Breast epithelium (tissue), 4 donors: ENCODE measurements at places on chromosomes 5 and 9. TPM values are rescaled to one million over a fixed set of nuclear protein-coding genes. Genes with fewer than 3 reads are reported as not detected.

GRCh38 chr9:132645306-132645705, 24.5 kb downstream of the DDX31 start:
- H3K27me3 ChIP-seq: no peaks in the 10 kb centered on the region
- H3K4me3 ChIP-seq: no peak overlapping the region
- no peak overlapping the region for H3K27ac ChIP-seq

LCN9 gene
- not detected for total RNA-seq

SPACA9 gene
- 2.9 TPM for total RNA-seq

GRCh38 chr5:68303754-68304420, 88.3 kb downstream of the PIK3R1 start:
- H3K4me3 ChIP-seq: no peak overlapping the region
- DNase-seq: no peak
- H3K36me3 ChIP-seq: no peaks in the 10 kb centered on the region
- H3K27ac ChIP-seq: peak overlapping the region; percentile 64
- H3K27me3 ChIP-seq: no peaks in the 10 kb centered on the region
- H3K4me1 ChIP-seq: no peaks in the 10 kb centered on the region

DOLPP1 gene
- total RNA-seq: 5.6 TPM

DNA sequence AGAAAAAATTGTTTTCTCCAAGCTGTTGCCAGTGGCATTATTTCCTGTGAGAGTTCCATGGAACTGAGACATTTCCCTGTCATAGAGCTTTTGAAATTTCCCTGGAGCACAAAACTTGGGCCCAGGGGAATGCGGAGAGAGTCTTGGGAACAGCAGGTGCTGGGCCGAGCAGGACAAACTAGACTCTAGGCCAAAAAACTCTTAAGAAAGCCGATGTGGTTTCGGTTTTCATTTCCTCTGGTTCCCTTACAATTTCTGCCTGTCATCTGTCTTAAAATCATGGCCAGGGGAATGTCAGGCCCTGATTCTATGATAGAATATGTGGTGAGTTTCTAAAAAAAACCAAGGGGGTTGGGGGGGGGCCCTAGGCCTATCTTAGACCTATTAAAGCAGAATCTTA, 4.6 kb downstream of the SLC35A4 start:
- H3K4me1 ChIP-seq: peaks cover 12% of the 10 kb centered on the region
- H3K27me3 ChIP-seq: no peaks in the 10 kb centered on the region
- peak overlapping the region; percentile 78 for H3K27ac ChIP-seq
- H3K36me3 ChIP-seq: no peaks in the 10 kb centered on the region
- no peak for DNase-seq

GRCh38 chr5:151740958-151741373, 17.5 kb downstream of the ATOX1 start:
- H3K4me1 ChIP-seq: no peaks in the 10 kb centered on the region
- H3K4me3 ChIP-seq: no peak overlapping the region
- no peak for DNase-seq
- H3K36me3 ChIP-seq: no peaks in the 10 kb centered on the region
- peak overlapping the region; percentile 12 for H3K27ac ChIP-seq

DNA sequence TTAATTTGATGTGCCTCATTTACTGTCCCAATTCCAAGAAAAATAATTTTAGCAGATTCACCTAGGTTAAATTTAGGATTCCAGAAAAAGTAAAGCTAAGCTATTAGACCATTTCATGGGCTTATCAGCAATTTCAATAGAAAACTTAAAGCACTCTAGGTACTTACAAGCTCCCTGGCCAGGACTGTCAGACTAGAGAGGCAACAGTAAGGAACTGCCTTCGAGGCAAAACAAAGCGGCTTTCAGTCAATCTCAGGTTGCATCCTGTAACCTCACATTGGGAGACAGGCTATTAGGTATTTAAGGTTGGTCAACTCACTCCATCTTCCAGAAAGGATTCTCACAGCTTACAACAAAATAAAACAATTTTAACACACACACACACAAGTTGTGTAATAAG, 48.7 kb upstream of the FSD1L start:
- no peak overlapping the region for H3K4me3 ChIP-seq
- no peaks in the 10 kb centered on the region for H3K4me1 ChIP-seq
- DNase-seq: no peak

GRCh38 chr5:93477816-93478215, 103.2 kb downstream of the NR2F1-AS1 start:
- no peak for DNase-seq
- H3K4me1 ChIP-seq: no peaks in the 10 kb centered on the region

- DNase-seq: no peak
- H3K4me3 ChIP-seq: no peak overlapping the region
- no peaks in the 10 kb centered on the region for H3K36me3 ChIP-seq
- no peaks in the 10 kb centered on the region for H3K4me1 ChIP-seq
- H3K27ac ChIP-seq: no peak overlapping the region
Observed at GRCh38 chr5:158953929-158954534, 145.7 kb downstream of the EBF1 start.

LRRC19 gene
- not detected for total RNA-seq

DNA sequence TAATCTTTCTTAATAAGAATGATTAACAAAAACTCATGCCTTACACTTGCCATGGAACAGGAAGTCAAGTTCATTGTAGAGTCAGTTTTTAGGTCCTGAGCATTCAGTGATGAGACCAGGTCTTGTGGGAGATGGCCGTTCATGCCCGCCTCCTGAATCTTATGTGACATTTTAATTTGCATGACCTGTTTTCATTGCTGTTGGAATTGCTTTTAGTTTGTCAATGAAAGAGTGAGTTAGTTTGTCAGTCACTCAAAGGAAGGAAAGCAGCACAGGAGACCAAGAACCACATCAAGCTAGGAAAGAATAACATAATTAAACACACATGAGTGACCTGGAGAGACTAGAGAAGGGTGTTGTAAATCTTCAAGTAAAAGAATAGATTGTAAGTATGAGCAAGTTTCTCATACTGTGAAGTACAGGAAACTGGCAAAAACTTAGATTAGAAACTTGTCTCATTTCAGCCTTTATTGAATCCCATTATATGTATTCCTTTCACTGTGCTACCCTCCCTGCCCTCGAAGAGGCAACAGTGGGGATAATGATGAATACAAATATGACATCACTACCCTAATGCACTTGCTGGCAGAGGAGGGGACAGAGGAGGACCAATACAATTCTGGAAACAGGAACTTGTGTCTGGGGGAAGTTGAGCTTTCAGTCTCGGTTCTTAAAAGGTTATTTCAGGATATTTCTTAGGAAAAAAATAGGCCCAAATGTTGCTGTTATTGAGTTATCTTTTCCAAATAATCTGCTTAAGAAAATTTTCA, 64.3 kb upstream of the C6 start:
- H3K27ac ChIP-seq: no peak overlapping the region
- no peaks in the 10 kb centered on the region for H3K36me3 ChIP-seq
- no peak for DNase-seq
- no peaks in the 10 kb centered on the region for H3K4me1 ChIP-seq
- no peaks in the 10 kb centered on the region for H3K27me3 ChIP-seq

EGFLAM gene
- 30.5 TPM for total RNA-seq

DNA sequence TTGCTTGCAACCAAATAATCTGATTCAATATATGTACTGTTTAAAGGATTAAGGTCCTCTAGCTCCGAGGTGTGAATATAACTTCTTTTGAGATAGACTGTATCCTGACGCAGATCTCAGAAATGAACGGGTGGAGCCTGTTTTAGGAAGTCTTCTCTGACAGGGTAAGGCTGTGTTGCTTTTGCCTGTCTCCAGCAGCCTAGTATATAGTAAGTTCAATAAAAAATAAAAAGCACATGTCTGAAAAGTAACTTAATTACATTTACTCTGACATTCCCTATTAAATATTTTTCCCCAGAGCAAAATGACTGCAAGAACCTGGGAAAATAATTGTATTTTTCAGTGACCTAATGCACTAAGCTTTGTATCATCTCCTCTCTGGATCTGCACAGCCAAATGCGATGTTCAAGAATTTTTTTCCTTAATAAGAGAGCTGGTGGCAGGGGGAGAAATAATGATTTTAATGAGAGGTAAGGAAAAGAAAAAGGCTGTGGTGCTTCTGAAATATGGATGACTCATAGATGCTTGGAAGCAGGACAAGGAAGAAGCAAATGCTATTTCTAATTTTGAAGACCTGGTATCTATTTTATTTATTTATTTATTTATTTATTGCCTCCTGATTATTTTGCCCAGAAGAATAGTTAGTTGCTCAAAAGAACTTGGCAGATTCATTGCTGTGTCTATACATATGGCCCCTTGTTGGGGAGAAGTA, 7.3 kb downstream of the PPP3R2 start:
- no peak overlapping the region for H3K4me3 ChIP-seq
- no peaks in the 10 kb centered on the region for H3K27me3 ChIP-seq
- no peaks in the 10 kb centered on the region for H3K4me1 ChIP-seq
- no peak for DNase-seq

DNA sequence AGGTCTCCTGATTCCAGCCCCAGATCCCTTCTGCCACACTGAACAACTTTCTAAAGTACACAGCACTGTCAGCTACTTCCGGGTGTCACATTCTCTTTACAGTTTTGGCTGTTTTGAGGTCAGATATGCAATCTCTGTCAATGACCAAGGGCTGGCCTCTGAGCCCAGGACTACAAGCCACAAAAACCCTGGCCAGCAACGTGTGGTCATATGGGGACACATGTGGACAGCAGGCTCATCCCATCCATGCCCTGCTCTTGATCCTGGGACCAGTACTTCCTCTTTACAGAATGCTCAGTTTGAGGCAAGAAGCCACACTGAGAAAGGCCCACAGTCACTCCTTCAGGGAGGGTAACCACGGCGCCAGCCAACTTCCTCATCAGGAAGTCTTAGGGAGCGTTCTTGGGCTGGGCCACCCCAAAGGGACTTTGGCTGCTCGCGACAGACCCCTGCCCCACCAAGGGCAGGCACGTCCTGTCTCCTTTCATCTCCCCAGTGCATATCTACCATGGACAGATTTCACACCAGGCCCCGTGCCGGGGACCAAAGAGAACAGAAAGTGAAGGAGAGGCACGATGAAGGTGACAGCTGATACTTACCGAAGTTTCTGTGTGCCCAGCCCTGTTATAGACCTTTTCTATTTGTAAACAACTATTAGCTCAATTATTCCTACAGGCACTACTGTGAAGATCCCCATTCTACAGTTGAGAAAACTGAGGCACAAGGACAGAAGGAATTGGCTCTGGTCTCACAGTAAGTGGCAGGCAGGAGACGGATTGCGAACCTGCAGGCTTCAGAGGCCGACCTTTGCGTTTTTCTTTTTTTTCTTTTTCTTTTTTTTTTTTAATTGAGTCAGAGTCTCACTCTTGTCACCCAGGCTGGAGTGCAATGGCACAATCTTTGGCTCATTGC, 37.3 kb downstream of the STK10 start:
- H3K36me3 ChIP-seq: no peaks in the 10 kb centered on the region
- no peaks in the 10 kb centered on the region for H3K27me3 ChIP-seq
- no peak for DNase-seq
- no peaks in the 10 kb centered on the region for H3K4me1 ChIP-seq
- H3K27ac ChIP-seq: no peak overlapping the region

DNA sequence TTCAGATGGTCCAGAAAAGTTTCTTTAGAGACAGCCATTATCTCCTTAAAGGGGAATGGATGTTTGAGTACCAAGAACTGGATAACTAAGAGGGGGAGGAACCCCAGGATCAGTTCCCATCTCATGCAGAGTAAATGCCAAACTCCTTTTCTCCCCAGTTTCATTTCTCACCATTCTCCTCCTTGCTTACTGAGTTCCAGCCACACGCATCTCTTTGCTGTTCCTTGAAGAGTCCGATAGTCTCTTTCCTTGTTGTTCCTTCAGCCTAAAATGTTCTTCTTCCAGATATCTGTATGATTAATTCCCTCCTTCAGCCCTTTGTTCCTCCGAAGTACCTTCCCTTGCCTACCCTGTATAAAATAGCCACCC, 30.0 kb downstream of the KDM4C start:
- H3K36me3 ChIP-seq: no peaks in the 10 kb centered on the region
- no peak overlapping the region for H3K4me3 ChIP-seq
- H3K4me1 ChIP-seq: no peaks in the 10 kb centered on the region
- H3K27ac ChIP-seq: no peak overlapping the region
- H3K27me3 ChIP-seq: no peaks in the 10 kb centered on the region
- DNase-seq: no peak

- H3K4me1 ChIP-seq: no peaks in the 10 kb centered on the region
- H3K27me3 ChIP-seq: no peaks in the 10 kb centered on the region
- H3K27ac ChIP-seq: no peak overlapping the region
Observed at GRCh38 chr5:159935946-159936345, 19.7 kb downstream of the ADRA1B start.

GRCh38 chr9:112921549-112921948, 30.9 kb upstream of the SLC46A2 start:
- DNase-seq: no peak
- H3K4me1 ChIP-seq: no peaks in the 10 kb centered on the region
- no peak overlapping the region for H3K27ac ChIP-seq
- no peaks in the 10 kb centered on the region for H3K36me3 ChIP-seq
- no peak overlapping the region for H3K4me3 ChIP-seq
- H3K27me3 ChIP-seq: no peaks in the 10 kb centered on the region

F12 gene
- total RNA-seq: 0.64 TPM

TMEM8B gene
- total RNA-seq: 7.9 TPM

GRCh38 chr5:951940-952596, 56.5 kb upstream of the NKD2 start:
- H3K27ac ChIP-seq: no peak overlapping the region
- DNase-seq: no peak
- peaks cover 6% of the 10 kb centered on the region for H3K4me1 ChIP-seq
- H3K36me3 ChIP-seq: no peaks in the 10 kb centered on the region
- no peak overlapping the region for H3K4me3 ChIP-seq

GRCh38 chr5:69335341-69335935, 2.8 kb upstream of the CCDC125 start:
- no peaks in the 10 kb centered on the region for H3K27me3 ChIP-seq
- H3K36me3 ChIP-seq: no peaks in the 10 kb centered on the region
- no peaks in the 10 kb centered on the region for H3K4me1 ChIP-seq
- no peak overlapping the region for H3K4me3 ChIP-seq
- DNase-seq: no peak

DNA sequence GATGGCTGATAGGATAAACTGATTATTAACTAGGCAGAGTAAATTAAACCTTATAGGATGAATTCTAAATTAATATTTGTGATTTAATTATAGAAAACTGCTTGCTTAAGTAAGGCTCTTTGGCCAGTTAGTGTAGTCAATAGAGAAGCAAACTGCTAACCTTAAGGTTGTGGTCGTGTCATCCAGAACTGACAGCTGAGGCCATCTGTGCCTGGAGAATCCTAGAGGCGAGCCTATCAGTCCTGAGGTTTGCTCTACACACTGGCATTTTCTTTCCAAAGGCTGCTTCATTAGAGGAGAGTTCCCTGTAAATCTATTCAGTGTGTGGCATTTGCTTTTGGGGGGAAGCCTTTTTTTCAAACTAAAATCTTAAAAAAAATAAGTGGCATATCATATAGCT, 169.2 kb downstream of the MEF2C start:
- no peaks in the 10 kb centered on the region for H3K27me3 ChIP-seq
- H3K36me3 ChIP-seq: no peaks in the 10 kb centered on the region
- H3K4me3 ChIP-seq: no peak overlapping the region
- DNase-seq: no peak
- H3K27ac ChIP-seq: no peak overlapping the region

GRCh38 chr5:144308906-144309670, 138.4 kb downstream of the KCTD16 start:
- H3K4me1 ChIP-seq: no peaks in the 10 kb centered on the region
- no peak overlapping the region for H3K27ac ChIP-seq
- no peaks in the 10 kb centered on the region for H3K27me3 ChIP-seq
- H3K4me3 ChIP-seq: no peak overlapping the region
- H3K36me3 ChIP-seq: no peaks in the 10 kb centered on the region

ABO gene
- 2.8 TPM for total RNA-seq

GRCh38 chr5:151459680-151460324, 12.4 kb downstream of the SLC36A1 start:
- DNase-seq: no peak
- H3K36me3 ChIP-seq: no peaks in the 10 kb centered on the region
- H3K4me1 ChIP-seq: no peaks in the 10 kb centered on the region
- no peak overlapping the region for H3K27ac ChIP-seq
- no peaks in the 10 kb centered on the region for H3K27me3 ChIP-seq
